ENCODE measurements at places on chromosomes 16 and 17. TPM values are rescaled to one million over a fixed set of nuclear protein-coding genes. Genes with fewer than 3 reads are reported as not detected.

CDH16 gene
- not detected for total RNA-seq

ITGA2B gene
- not detected for total RNA-seq

EME2 gene
- total RNA-seq, result 25.3 TPM

HOXB5 gene
- 0.53 TPM for total RNA-seq

KRTAP4-3 gene
- total RNA-seq, result not detected
